ENCODE measurements at places on chromosomes 6 and 20. TPM values are rescaled to one million over a fixed set of nuclear protein-coding genes. Genes with fewer than 3 reads are reported as not detected.

GRCh38 chr20:49583669-49584417 lies 15.9 kb upstream of the PTGIS start:
- peak; percentile 65 for DNase-seq

GRCh38 chr20:7459083-7459482 lies 481.2 kb downstream of the HAO1 start:
- peak; percentile 60 for DNase-seq

The NHSL1 gene
- 15.4 TPM for total RNA-seq

The SCGN gene
- total RNA-seq: not detected

The KIAA1586 gene
- total RNA-seq: 18.5 TPM

The SLC22A1 gene
- total RNA-seq: not detected

The MATN4 gene
- total RNA-seq: not detected
